ENCODE measurements at places on chromosomes 5 and 9. TPM values are rescaled to one million over a fixed set of nuclear protein-coding genes. Genes with fewer than 3 reads are reported as not detected.

ARHGEF28 gene
- total RNA-seq = 0.52 TPM

SLC34A1 gene
- 0.16 TPM for total RNA-seq

TRIP13 gene
- total RNA-seq = 0.55 TPM

DNA sequence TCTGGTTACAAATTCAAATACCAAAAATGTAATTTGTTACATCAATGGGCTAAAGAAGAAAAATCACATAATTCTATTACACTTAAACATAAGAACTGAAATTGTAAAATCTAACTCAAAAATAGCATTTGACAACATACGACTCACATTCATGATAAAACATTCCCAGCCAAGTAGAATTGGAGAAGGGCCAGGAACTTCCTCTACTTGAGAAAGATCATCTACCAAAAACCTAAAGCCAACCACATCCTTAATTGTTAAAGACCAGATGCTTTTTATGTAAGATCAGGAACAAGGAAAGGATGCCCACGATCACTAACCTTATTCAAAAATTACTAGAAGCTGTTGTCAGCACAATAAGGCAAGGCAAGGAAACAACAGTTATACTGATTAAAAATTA lies 1819.8 kb upstream of the C9orf72 start:
- DNase-seq = no peak

DNA sequence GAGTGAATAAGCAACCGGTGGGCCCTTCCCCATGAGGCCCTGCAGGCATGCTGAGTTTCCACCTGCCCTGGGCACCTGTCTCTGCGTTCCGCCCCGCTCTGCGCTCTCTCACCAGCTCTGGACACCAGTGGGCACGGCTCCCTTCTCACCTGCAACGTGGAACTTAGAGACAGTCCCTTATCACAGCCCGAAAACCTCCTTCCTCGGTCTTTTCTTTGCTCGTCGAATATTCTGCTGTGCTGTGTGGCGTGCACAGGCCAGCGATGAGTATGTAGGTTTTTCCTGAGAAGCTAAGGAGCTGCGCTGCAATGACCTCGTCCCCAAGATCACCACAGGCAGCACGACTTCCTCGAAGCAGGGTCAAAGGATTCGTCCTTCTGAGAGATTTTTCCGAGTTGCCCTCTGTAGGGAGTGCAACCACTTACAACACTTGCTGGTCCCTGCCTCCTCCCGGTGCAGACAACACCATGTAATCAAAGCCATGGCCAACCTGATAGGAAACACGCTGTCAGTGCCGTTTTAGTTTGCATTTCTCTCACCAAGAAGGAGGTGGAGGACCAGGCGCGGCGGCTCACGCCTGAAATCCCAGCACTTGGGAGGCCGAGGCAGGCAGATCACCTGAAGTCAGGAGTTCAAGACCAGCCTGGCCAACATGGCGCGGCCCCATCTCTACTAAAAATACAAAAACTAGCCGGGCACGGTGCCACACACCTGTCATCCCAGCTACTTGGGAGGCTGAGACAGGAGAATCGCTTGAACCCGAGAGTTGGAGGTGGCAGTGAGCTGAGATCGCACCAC lies 27.2 kb upstream of the NOTCH1 start:
- no peak for DNase-seq

- no peak for DNase-seq
Measured at GRCh38 chr9:122118343-122119165, 25.4 kb upstream of the TTLL11 start.

DNA sequence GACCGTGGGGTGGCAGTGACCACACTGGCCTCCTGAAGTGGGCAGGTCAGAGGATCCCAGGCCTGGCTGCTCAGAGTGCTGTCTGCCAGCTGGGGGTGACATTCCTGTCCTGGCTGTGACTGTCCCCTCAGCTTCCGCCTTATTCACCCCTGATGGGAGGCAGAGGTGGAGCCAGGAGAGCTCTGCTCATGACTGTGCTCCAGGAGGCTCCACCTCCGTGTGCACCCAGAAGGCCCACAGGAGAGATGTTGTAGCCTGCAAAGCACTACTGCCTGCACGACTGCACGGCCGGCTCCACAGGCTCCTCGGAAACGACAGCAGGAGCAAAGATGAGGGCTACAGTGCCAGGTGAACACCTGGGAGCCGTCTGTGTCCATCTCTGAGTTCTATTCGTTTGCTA lies 60.9 kb downstream of the ROPN1L start:
- no peak for DNase-seq

GRCh38 chr5:147578228-147579024 lies 68.6 kb upstream of the DPYSL3 start:
- DNase-seq = no peak

- no peak for DNase-seq
Measured at GRCh38 chr9:22079873-22080341, 70.8 kb upstream of the CDKN2B start.

GRCh38 chr9:84846906-84847305 lies 177.4 kb downstream of the NTRK2 start:
- no peak for DNase-seq

Data from naive thymus-derived CD8-positive, alpha-beta T cell (primary cell).